ENCODE measurements at places on chromosomes 3 and 15.

- DNase-seq, result no peak
These were observed 90.9 kb upstream of the NEO1 start for GRCh38 chr15:72961346-72961745.

- no peak for DNase-seq
These were observed 419.5 kb downstream of the LPP start for GRCh38 chr3:188573291-188573940.

- DNase-seq, result no peak
These were observed 50.4 kb upstream of the ATP2C1 start for GRCh38 chr3:130843441-130843840.

- DNase-seq, result no peak
These were observed 291.0 kb downstream of the PLOD2 start for GRCh38 chr3:145869958-145870357.

- DNase-seq, result no peak
These were observed 93.4 kb downstream of the FNDC3B start for GRCh38 chr3:172132721-172133311.

DNA sequence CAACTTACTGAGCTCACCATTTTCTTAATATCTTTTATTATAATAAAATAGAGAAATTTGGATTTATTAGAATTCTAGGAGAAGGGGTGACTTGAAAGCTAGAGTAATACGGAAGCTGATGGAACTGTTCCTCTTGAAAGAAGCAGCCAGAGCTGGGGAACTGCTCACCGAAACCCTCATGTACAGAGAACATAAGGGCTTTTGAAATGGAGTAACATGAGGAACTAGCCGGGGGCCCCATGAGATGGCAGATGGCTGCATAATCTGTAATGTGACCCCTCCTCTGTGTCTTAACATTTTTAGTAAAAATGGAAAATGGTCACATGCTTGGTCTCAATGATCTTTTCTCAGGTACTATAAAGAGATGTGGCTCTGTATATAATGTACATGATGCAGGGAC, 15.7 kb upstream of the DYNC1LI1 start:
- DNase-seq, result no peak

DNA sequence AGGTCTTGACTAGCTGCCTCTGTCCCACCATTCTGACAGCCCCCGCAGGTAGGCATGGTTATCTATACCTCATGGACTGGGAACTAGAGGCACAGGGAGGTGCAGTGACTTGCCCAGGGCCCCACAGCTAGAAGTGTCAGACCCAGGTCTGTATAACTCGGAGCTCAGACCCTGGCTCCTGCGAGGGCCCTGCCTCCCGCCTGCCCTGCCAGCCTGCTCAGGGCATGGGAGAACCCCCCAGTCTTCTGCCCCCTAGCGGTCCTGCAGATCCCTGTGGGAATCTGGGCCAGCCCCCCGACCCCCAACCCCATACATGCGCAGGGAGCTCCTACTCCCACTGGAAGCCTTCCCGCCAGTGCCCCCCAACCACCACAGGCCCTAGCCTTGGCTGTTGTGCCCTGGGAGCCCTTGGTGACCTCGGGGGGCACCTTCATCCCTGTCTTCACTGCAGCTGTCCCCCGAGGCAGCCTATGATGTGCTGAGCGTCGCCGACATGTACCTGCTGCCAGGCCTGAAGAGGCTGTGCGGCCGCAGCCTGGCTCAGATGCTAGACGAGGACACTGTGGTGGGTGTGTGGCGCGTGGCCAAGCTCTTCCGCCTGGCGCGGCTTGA, 6.9 kb downstream of the ABTB1 start:
- DNase-seq, result no peak

GRCh38 chr3:156352728-156353127, 202.2 kb downstream of the SSR3 start:
- no peak for DNase-seq

- DNase-seq, result no peak
These were observed 169.0 kb upstream of the TSC22D2 start for GRCh38 chr3:150238995-150239619.

DNA sequence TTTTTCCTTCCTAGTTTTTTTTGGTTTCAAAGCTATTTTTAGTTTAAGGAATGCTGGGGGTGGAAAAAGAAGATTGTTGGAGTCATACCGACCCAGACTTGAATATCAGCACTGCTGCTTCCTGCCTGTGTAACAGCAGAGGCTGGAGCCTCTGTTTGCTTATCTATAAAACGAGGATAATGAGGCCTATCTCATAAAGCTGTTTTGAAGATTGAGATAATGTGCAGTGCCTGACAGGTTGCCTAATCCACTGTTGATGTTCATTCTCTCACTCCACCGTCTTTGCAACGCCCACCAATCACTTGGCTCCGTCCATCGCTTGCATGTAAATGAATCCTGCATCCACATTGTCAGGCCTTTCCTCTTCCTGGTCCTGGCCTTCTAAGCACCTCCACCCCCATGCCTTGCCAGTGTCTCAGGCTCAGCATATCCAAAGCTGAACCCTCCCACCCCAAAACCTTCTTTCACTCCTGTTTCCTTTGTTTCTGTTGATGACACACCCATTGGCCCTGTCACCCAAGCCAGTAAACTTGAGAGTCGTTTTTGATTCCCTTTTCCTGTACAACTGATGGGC, 94.9 kb downstream of the MEX3B start:
- peak; percentile 4 for DNase-seq

- no peak for DNase-seq
These were observed 235.2 kb upstream of the VEPH1 start for GRCh38 chr3:157738441-157738840.

- DNase-seq, result no peak
These were observed 768.5 kb downstream of the NR2F2 start for GRCh38 chr15:97099040-97099439.

DNA sequence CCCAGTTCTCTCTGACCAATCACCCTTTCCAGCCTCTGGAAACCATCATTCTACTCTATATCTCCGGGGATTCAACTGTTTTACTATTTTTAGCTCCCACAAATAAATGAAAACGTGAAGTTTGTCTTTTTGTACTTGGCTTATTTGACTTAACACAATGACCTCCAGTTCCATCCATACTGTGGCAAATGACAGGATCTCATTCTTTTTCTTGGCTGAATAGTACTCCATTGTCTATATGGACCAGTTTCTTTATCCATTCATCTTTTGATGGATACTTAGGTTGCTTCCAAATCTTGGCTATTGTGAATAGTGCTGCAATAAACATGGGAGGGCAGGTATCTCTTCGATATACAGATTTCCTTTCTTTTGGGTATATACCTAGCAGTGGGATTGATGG, 34.1 kb downstream of the NRROS start:
- DNase-seq, result no peak

- peak; percentile 23 for DNase-seq
These were observed 103.1 kb upstream of the LRTM1 start for GRCh38 chr3:55030938-55031337.

DNA sequence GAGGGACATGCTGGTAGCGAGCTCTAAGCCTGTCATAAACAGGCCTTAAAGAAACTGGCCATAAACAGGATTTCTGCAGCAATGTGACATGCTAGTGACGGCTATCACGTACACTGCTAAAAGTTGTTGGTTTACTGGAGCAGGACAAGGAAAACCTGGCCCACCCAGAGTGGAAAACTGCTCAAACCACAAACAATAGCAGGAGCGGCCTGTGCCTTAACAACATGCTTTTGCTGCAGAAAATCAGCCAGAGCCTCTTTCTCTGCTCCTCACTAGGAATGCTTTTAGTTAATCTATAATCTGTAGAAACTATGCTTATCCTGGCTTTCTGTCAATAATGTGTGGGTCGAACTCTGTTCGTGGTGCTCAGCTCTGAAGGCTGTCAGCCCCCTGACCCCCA, 202.9 kb upstream of the UBE3A start:
- no peak for DNase-seq

DNA sequence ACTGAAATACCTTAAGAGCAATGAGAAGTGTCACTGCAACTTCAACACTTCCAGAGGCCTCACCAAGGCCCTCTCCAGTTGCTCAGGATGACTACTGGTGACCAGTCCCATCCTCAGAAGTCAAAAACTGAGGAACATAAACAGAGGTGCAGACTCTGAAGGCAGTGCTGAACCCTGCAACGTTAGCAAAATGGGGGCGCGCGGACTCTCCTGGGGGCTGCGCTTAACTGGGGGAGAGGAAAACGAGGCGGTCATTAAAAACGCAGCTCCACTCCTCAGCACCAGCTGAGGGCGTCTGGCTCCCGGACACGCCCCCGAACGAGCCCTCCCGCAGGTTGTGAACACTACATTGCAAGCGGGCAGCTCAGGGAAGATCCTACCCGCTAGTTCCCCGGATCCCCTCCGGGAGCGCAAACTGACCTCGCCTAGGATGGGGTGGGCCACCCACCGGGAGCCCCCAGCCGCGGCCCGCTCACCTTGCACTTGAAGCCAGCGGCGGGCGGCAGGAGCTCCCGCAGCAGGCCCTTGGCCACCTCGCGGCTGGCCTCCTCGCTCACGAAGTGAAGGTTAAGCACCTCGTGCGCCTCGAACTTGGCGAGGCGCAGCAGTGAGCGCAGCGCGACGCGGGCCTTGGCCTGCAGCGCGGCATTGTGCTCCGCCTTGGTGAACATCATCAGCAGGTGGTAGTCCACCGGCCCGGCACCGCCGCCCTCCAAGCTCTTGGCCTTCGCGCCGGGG, 711 bp downstream of the XXYLT1 start:
- DNase-seq, result peak; percentile 65

- no peak for DNase-seq
These were observed 99.1 kb downstream of the SSR3 start for GRCh38 chr3:156455839-156456238.
